NCI-H1048 (cell line): ENCODE measurements at places on chromosomes 16 and 17.

- no peak for DNase-seq
These were observed 1.9 kb upstream of the PLEKHG4 start for GRCh38 chr16:67277294-67277998.

DNA sequence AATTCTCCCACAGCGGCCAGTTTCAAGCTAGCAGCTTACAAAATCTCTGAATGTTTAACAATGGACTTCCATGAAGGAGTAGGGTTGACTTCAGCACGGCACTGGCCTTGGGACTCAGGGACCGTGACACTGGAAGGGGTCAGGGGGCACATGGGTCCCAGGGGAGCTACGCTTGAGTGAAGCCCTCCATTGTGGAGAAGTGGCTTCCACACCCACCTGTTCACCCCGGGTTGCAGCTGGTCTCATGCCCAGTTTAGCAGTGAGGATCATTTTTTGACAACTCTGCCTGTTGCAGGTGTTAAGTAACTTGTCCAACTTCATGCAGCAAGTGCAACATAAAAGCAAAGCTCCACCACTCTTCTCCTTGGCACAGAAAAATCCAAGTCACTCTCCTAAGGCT is 510.2 kb downstream of the CDH13 start:
- DNase-seq, result no peak

GRCh38 chr17:4941319-4941610 is 1.2 kb downstream of the RNF167 start:
- DNase-seq, result no peak

GRCh38 chr17:8887834-8888703 is 20.6 kb upstream of the PIK3R6 start:
- no peak for DNase-seq

DNA sequence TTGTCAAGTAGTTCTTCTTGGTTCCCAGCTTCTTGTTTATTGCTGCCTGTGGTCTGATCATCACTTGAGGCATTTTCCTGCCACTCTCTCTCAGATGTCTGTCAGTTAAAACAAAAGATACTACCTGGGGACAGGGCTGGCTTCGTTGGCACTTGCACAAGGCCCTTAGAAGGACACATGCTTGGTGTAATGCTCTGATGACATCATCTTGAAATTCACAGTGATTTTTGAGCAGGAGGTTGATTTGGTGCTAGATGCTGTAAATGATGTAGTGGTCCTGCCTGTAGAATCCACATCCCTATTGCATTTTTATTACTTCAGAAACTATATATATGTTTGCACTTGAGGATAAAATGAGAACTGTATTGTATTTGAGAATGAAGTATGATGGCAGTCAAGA is 210.3 kb downstream of the LGALS9B start:
- no peak for DNase-seq

DNA sequence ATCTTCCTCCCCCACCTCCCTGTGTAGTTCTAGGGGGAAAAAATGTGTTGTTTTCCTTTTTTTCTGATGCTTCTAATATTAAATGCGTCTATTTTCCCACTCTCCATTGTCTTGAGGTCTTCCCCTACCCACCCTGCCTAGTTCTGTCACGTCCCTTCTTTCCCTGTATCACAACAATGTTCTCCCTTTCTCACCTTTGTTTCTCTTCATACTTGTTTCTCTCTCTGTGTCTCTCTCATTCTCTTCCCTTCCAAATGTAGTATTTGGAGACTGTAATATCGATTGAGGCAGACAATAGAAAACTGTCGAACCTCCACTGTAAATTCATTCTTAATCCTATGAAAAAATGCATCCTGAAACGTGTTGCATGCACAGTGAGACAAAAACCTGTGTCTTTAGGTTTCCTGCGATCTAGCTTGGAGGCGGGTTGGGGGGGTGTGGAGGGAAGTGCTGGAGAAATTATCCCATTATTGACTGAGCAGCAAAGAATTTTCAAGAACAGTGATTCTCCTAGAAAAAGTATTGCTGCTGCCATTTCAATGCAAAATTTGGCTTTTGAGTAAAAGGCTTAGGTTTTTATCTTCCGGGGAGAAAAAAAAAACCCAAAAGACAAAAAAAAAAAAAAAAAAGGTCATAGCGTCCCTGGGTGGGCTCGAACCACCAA is 1.3 kb upstream of the PSMB3 start:
- no peak for DNase-seq

DNA sequence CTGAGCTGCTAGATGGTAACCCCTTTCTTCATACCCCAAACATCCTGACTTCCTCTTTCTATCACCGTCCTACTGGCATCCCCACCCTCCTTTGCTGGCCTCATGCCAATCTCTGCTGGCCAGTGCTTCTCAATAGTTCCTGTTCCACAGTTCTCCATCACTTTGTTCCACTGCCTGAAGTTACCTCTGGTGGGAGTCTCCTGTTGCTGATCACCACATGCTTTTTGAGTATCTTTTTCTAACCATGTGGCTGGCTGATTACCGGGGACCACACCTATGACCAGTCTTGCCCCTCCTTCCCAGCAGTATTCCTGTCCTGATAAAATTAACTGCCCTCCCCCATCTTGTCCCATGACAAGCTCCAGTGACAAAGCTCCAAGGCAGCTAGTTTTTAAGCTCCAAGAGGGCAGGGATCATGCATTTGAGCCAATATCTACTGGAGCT is 380.4 kb upstream of the CCL2 start:
- no peak for DNase-seq

DNA sequence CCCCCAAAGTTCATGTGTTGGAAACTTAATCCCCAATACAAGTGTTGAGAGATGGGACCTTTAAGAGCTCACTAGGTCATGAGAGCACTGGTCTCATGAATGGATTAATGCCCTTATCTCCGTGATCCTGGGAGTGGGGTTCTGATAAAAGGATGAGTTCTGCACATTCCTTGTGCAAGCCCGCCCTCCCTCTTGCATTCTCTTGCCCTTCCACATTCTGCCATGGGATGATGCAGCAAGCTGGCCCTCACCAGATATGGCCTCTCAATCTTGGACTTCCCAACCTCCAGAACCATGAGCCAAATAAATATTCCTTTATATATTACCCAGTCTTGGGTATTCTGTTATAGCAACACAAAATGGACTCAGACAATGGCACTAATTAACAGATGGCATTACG is 14.1 kb downstream of the GLG1 start:
- no peak for DNase-seq

DNA sequence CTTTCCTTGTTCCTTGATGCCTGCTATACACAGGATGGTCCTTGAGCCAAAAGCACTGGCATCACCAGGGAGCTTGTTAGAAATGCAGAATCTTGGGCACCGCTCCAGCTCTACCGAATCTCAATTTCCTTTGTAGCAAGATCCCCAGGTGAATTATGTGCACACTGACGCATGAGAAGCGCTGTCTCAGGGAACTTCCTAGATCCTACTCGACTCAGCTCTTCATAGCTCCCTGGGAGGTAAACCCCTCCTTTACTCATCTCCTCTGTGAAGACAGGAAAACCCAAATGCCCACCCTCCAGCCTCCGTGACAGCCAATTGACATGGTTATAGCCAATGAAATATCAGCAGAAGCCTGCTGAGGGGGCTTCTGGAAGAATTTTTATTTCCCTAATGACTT is 4.1 kb downstream of the USP31 start:
- DNase-seq, result no peak

DNA sequence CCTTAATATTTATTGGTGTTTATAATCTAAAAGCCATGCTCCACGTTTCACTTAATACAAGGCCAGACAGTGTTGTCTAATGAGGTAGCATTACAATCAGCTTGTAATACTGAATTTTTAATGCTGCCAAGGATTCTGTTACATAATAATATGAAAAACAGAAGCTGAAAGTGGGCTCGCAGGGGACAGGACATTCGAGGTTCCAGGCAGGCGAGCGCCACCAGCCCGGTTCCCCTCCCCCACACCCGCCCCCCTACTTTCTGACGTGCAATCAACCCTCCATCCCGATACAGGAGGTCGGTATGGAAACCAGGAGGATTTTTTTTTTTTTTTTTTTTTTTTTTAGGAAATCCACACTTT is 6.2 kb upstream of the ZFHX3 start:
- DNase-seq, result no peak

GRCh38 chr17:2230877-2231276 is 72.7 kb downstream of the SMG6 start:
- DNase-seq, result no peak

GRCh38 chr17:58615768-58616659 is 75.8 kb downstream of the TEX14 start:
- DNase-seq, result no peak

DNA sequence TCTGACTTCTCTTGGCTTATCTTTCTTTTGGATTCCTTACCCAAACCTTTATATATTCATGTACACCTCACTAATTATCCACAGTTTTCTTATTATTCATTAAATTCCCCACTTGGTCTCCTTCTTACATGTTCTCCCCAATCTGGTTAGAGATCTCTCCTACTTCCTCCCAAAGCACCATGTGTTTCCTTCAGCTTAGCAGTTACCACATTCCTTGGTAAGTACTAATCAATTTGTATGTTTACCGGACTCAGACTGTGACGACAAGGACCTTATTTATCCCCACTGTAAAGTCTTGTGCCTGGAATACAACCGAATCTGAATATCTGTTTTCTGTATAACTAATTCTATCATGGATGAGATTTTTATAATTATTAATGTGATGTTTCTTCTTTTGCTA is 389.5 kb downstream of the KCNJ2 start:
- DNase-seq, result no peak

DNA sequence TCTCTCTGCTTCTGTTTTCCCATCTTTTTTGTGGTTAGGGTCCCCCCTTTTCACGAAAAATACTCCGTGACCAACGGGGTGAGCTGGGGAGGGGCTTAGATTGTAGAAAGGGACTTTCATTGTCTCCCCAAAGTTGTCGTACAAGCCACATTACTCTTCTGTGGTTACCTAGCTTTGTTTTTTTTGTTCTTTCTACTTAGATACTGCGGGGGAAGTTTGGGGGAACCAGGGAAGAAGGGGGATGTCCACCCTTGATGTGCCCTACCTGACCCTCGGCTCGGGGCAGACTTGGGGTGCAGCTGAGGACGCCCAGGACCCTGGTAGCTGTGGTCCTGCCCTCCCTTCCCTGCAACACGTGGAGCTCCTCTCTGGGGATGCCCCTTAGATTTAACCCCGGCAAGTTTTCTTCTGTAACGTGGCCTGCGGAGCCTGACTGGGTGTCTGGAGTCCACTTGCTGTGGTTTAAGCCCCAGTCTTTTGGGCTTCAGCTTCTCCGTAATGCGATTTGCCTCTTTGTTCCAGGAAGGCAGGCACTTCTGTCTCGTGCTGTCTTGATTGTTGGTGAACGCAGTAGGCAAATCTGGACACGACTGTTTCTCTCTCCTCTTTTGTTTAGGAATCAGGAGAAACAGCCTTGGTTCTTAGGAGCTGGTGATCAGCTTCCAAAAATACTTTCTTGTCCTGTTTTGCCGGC is 892 bp downstream of the ABCC1 start:
- no peak for DNase-seq

DNA sequence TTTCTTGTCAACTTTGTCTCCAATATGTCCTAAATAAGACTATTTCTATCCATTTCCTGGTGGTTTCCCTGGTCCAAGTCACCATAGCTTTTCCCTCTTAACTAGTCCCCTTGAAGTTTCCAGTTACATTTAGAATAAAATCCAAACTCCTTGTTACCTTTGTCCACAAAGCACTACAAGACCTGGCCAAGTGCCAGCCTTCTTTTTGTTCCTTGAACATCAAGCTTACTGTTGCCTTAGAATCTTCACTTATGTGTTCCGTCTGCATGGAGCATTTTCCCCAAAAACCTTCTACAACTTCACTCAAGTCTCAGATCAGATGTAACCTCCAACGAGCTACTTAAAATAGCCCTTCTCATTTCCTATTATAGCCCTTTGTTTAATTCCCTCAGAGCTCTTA is 101.4 kb downstream of the ITFG1 start:
- DNase-seq, result no peak

DNA sequence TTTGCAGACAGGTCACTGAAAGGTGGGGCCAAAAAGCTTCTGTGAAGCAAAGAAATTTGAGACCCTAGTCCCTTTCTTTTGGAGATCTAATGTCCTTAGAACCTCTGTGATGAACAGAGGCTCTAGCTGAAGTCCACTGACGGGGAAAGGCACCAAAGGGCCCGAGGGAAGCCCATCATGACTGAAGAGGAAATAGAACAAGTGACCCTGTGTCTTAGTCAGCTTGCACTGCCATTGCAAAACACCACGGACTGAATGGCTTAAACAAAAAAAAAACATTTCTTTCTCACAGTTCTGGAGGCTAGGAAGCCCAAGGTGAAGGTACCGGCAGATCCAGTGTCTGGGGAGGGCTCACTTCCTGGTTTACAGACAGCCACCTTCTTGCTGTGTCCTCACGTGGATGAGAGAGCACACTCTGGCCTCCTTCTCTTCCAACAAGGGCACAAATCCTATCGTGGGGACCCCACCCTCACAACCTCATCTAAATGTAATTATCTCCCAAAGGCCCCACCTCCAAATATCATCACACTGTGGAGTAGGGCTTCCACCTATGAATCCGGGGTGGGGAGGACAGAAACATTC is 24.3 kb upstream of the ASGR2 start:
- DNase-seq, result no peak

- no peak for DNase-seq
These were observed 334.1 kb upstream of the XYLT1 start for GRCh38 chr16:17804857-17805256.

GRCh38 chr16:86345516-86345915 is 164.8 kb upstream of the FOXF1 start:
- DNase-seq, result no peak

DNA sequence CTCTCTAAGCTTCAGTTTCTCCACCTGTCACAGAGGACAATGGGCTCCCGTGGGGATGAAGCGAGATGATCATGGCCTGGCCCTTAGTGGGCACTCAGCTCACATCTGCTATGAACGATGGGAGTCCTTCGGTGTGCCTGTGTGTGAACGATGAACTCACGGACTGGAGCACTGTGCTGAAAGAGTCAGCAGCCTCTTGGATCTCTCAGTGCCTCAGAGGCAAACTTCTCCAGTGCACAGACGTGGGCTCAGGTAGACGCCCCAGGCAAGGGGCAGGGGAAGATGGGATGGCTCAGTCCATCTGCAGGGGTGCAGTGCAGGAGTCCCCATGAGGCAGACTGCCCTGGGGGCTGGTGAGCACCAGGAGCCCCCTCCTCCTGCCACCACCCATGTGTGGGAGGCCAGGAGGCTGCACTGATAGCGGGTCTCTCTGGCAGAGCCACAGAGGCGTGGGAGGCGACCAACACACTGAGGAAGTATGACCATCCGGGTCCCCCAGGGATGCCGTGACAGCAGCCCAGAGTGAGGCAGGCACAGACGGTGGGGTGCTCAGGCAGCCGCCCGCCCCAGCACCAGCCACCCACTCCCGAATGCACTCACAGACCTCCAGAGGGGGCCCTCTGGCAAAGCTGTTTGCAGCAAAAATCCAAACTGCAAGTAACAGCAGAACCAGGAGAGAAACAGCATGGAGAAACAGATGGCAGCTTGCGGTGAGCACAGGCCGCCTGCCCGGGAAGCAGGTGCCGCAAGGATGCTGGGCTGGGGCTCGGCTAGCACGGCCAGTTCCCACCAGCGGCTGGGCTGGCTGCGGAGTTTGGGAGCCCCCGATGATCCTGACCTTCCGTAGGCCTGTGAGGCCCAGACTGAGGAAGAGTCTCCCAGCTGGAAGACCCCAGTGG is 82.7 kb downstream of the RPH3AL start:
- DNase-seq, result no peak

- no peak for DNase-seq
These were observed 1.2 kb downstream of the FAAP100 start for GRCh38 chr17:81550830-81551457.
